ENCODE measurements at places on chromosomes 3 and 15.

DNA sequence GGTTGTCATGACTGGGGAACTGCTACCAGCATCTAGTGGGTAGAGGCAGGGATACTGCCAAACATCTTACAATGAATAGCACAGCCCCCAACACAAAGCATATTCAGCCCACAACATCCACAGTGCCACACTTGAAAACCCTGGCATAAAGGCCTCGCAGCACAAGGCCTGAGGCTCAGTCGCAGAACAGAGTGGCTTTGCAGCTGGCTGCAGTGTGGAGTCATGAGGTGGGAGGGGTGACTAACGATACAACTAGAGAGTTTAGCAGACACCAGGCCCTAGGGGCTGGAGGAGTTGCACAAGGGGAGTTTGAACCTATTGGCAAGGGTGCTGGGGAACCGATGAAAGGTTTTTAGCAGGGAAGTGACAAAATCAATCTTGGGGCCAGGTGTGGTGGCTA lies 32.1 kb downstream of the GRK7 start:
- H3K36me3 ChIP-seq, result no peaks in the 10 kb centered on the region
- no peak overlapping the region for H3K4me3 ChIP-seq
- no peak for DNase-seq
- peaks cover 15% of the 10 kb centered on the region for H3K4me1 ChIP-seq
- H3K27ac ChIP-seq, result no peak overlapping the region

GRCh38 chr15:25439369-25439836 lies 579 bp upstream of the UBE3A start:
- H3K4me1 ChIP-seq, result peaks cover 8% of the 10 kb centered on the region
- H3K27ac ChIP-seq, result peak overlapping the region; percentile 99
- H3K4me3 ChIP-seq, result peak overlapping the region; percentile 92

DNA sequence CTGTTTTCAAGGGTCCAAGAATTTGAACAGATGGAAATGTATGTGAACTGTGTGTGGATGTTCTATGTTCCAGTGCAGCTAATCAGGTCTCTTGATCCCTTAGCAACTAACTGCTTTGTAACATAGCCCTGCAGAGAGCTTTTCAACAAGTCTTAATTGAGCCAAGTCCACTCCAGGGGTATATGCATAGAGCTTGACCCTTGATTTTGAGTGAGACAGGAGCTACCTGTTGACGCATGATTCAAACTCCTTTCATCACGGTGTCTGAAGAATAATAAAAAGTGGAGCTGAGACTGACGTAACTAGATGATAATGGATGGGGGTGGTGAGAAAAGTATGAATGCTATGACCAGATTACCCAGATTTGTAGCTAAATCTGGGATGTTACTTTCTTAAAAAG lies 93.3 kb upstream of the CCDC54 start:
- no peaks in the 10 kb centered on the region for H3K27me3 ChIP-seq
- H3K36me3 ChIP-seq, result no peaks in the 10 kb centered on the region
- H3K4me1 ChIP-seq, result peaks cover 27% of the 10 kb centered on the region
- H3K27ac ChIP-seq, result no peak overlapping the region
- peak; percentile 17 for DNase-seq

DNA sequence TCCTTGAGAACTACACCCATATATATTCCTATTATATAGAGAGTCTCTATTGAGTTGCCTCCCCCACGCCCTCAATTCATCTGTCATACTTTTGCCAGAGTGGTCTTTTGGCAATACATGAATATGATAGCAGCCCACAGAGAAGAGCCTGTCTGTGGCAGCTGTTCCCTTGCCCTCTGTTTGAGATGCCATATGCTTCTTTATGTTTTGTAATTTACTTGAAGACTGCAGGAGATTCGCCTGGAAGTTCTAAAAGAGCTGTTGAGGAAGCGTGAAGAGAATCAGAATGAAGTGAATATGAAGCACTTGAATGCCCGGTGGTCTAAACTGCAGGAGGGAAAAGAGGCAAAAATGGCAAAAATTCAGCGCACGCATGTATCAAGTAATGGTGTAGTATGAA lies 27.2 kb downstream of the CFAP91 start:
- no peak for DNase-seq
- no peaks in the 10 kb centered on the region for H3K4me1 ChIP-seq
- no peaks in the 10 kb centered on the region for H3K36me3 ChIP-seq
- H3K4me3 ChIP-seq, result no peak overlapping the region
- H3K27me3 ChIP-seq, result no peaks in the 10 kb centered on the region

GRCh38 chr3:34865346-34865745 lies 774.0 kb upstream of the ARPP21 start:
- H3K36me3 ChIP-seq, result no peaks in the 10 kb centered on the region
- peak; percentile 42 for DNase-seq
- peak overlapping the region; percentile 60 for H3K27ac ChIP-seq
- no peak overlapping the region for H3K4me3 ChIP-seq
- H3K4me1 ChIP-seq, result peaks cover 6% of the 10 kb centered on the region

GRCh38 chr3:38327335-38328009 lies 19.1 kb upstream of the XYLB start:
- no peak for DNase-seq
- H3K4me3 ChIP-seq, result no peak overlapping the region
- H3K4me1 ChIP-seq, result no peaks in the 10 kb centered on the region
- no peak overlapping the region for H3K27ac ChIP-seq
- H3K27me3 ChIP-seq, result no peaks in the 10 kb centered on the region

- no peaks in the 10 kb centered on the region for H3K4me1 ChIP-seq
- no peak overlapping the region for H3K27ac ChIP-seq
- no peaks in the 10 kb centered on the region for H3K27me3 ChIP-seq
- no peak overlapping the region for H3K4me3 ChIP-seq
These were observed 23.6 kb downstream of the CRTC3 start for GRCh38 chr15:90553248-90553745.

DNA sequence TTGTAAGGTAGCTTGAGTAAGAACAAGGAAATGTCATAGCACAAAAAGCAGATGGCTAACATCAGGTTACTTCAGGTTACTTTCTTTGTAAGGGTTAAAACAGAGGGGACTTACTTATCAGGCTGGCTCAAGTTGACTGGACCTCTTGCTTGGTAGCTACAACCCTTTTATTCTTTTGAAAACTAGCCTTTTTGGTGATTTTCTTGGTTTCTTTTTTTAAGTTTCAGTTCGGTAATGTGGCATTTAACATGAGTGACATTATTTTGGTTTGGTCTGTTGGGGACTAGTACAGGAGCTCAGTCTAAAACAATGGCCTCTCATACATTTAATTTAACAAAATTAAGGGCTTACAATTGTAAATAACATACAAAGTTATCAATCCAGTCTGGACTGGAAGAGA lies 621.4 kb downstream of the OTOL1 start:
- peaks cover 11% of the 10 kb centered on the region for H3K4me1 ChIP-seq
- H3K27me3 ChIP-seq, result no peaks in the 10 kb centered on the region
- DNase-seq, result no peak
- H3K36me3 ChIP-seq, result no peaks in the 10 kb centered on the region

GRCh38 chr15:88661041-88661700 lies 22.4 kb downstream of the ISG20 start:
- no peak overlapping the region for H3K4me3 ChIP-seq
- H3K27ac ChIP-seq, result no peak overlapping the region
- DNase-seq, result no peak
- no peaks in the 10 kb centered on the region for H3K4me1 ChIP-seq
- H3K27me3 ChIP-seq, result no peaks in the 10 kb centered on the region

GRCh38 chr3:125437631-125438435 lies 62.7 kb upstream of the ZNF148 start:
- peak; percentile 71 for DNase-seq
- no peaks in the 10 kb centered on the region for H3K36me3 ChIP-seq
- no peak overlapping the region for H3K4me3 ChIP-seq
- H3K27ac ChIP-seq, result no peak overlapping the region
- H3K27me3 ChIP-seq, result no peaks in the 10 kb centered on the region

GRCh38 chr3:20388971-20389370 lies 203.0 kb upstream of the SGO1 start:
- no peak overlapping the region for H3K4me3 ChIP-seq
- no peaks in the 10 kb centered on the region for H3K36me3 ChIP-seq
- H3K27me3 ChIP-seq, result no peaks in the 10 kb centered on the region
- peaks cover 9% of the 10 kb centered on the region for H3K4me1 ChIP-seq
- H3K27ac ChIP-seq, result no peak overlapping the region
- no peak for DNase-seq

GRCh38 chr3:102174832-102175374 lies 259.9 kb upstream of the ZPLD1 start:
- H3K4me1 ChIP-seq, result no peaks in the 10 kb centered on the region
- no peak overlapping the region for H3K27ac ChIP-seq
- H3K36me3 ChIP-seq, result no peaks in the 10 kb centered on the region
- no peaks in the 10 kb centered on the region for H3K27me3 ChIP-seq
- H3K4me3 ChIP-seq, result no peak overlapping the region

- H3K36me3 ChIP-seq, result no peaks in the 10 kb centered on the region
- H3K4me1 ChIP-seq, result peaks cover 3% of the 10 kb centered on the region
- no peak overlapping the region for H3K27ac ChIP-seq
These were observed 422.5 kb upstream of the SEMA6D start for GRCh38 chr15:47294765-47295259.

DNA sequence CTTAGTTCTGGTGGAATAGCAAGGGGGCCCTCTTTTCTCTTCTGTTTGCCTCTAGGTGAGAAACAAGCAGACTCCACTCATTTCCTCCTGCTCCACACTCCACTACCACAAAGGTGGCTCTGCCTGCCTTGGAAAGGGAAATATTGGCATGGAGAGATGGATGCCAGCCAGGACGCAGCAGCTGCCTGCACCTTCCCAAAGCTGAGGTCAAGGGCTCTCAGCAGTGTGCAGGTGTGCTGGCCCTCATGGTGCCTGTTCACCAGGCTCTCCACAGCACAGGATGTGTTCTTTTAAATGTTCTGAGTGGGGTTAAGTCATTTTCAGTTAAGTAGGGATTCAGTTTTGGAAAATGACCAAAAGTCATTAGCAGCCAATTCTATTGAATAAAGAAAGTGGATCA lies 211.2 kb upstream of the STRIT1 start:
- no peak overlapping the region for H3K4me3 ChIP-seq
- no peak for DNase-seq
- no peak overlapping the region for H3K27ac ChIP-seq
- H3K36me3 ChIP-seq, result peaks cover 10% of the 10 kb centered on the region
- H3K4me1 ChIP-seq, result no peaks in the 10 kb centered on the region

- H3K4me1 ChIP-seq, result no peaks in the 10 kb centered on the region
- no peaks in the 10 kb centered on the region for H3K27me3 ChIP-seq
- H3K36me3 ChIP-seq, result no peaks in the 10 kb centered on the region
- no peak overlapping the region for H3K4me3 ChIP-seq
These were observed 177.0 kb downstream of the GOLIM4 start for GRCh38 chr3:167918686-167919085.

GRCh38 chr3:65785065-65785645 lies 253.6 kb downstream of the MAGI1 start:
- no peaks in the 10 kb centered on the region for H3K36me3 ChIP-seq
- peak; percentile 85 for DNase-seq
- H3K4me1 ChIP-seq, result peaks cover 3% of the 10 kb centered on the region
- no peak overlapping the region for H3K27ac ChIP-seq
- no peak overlapping the region for H3K4me3 ChIP-seq

- H3K4me1 ChIP-seq, result peaks cover 64% of the 10 kb centered on the region
- no peaks in the 10 kb centered on the region for H3K36me3 ChIP-seq
- no peak overlapping the region for H3K27ac ChIP-seq
- peak overlapping the region; percentile 59 for H3K4me3 ChIP-seq
- H3K27me3 ChIP-seq, result peaks cover 69% of the 10 kb centered on the region
- DNase-seq, result peak; percentile 66
These were observed 591 bp downstream of the PROK2 start for GRCh38 chr3:71784201-71784913.

DNA sequence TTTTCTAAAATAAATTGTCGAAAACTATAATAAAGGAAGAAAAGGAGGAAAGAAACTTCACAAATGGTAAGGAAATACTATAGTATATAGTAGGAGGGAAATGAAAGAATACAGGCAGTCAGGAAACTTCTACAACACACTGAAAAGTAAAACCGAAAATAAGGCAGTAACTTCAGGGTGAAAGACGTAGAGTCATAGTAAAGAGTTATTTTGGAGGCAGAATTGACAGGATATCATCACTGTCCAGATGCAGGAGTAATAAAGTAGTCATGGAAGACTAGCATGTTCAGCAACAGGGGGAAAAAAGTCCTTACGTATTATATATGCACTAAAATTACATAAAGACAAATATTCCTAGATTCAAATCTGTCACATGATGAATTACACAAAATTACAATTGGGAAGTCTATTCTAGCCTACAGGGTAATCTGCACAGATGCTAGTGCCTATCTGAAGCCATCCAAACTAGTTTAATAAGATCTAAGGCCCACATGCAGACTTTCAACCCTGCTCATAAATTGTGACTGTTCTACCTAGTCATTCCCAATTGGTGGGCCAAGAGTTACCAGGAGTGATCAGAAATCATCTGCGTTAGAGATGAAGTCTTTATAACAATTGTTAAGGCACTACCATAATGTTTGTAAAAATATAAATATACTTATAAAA lies 14.0 kb downstream of the VPS13C start:
- H3K4me3 ChIP-seq, result no peak overlapping the region
- H3K27ac ChIP-seq, result no peak overlapping the region
- H3K27me3 ChIP-seq, result no peaks in the 10 kb centered on the region
- no peaks in the 10 kb centered on the region for H3K4me1 ChIP-seq
- H3K36me3 ChIP-seq, result no peaks in the 10 kb centered on the region

DNA sequence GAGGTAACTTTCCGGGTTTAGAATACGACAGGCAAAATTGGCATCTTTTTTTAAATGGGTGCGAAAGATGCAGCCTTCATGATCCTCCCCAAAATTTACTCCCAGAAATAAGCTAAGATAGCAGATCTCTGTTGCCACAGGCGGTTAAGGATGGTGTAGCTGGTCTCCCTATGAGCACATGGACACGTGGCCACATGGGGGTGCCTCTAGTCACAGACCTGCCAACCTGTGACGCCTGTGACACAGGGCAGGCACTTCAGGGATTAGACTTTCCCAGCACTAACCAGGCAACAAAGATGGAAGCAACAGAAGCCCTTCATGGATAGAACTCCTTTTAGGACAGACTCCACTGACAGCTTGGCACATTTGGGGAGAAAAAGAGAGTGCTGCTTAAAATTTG lies 320.3 kb downstream of the THSD4 start:
- H3K4me3 ChIP-seq, result no peak overlapping the region
- peak; percentile 15 for DNase-seq
- no peak overlapping the region for H3K27ac ChIP-seq

DNA sequence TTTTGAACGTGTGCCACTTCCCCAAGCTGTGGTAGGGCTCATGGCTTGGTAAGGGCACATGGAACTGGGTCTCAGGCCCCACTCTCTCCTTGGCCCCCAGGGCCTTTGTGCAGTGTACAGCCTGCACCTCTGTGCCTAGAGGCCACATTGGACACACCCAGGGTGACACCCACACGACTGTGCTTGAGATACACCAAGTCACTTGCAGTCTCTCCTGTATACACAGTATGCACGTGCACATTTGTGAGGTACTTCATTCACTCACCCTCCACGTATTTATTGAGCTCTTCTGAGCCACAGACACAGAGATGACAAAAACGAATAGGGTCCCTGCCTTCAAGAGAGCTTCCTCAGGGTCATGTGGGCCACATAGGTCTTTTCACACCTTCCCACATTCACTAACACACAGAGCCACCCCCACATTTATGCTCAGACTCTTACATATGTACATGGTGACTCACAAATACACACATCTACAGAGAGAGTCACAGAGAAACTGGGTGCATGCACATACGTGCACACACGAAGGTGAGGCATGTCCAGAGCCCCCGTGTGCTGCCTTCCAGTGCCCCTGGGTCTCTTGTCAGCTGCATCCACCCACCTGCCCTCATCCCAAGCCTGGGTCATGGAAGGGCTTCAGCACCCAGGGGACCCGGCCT lies 9.8 kb upstream of the TMEM115 start:
- no peak for DNase-seq
- no peak overlapping the region for H3K27ac ChIP-seq
- H3K36me3 ChIP-seq, result no peaks in the 10 kb centered on the region
- H3K4me3 ChIP-seq, result no peak overlapping the region
- 0 out of 2 replicates have a peak, but pooled peaks cover 3% of the 10 kb centered on the region for H3K27me3 ChIP-seq
